ENCODE measurements at places on chromosomes 13 and 19.

DNA sequence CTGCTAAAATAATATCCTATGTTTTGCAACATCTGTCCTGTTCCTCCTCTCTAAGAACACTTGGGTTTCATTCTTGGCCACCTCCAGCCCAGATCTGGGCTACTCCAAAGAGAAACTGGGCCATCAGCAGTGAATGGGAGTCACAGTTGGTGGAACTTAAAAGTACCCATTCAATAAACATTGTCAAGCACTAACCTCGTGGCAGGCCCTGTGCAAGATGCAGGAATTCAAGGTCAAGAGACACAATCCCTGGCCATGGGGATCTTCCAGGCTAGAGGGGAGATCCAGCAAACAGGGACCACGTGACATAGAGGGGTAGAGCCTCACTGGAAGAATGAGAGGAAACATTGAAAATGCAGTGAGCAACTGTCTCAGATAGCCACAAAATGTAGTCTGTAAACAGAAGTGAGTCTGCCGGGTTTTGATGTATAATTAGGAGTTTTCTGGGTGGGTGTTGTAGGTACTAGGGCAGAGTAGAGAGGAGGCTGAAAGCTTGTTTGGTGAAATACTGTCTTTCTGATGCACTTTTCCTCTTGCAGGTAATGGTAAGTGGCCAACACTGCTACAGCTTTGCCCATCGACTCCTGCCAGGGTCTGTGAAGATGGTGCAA is 14.8 kb upstream of the EID2 start:
- DNase-seq, result no peak

DNA sequence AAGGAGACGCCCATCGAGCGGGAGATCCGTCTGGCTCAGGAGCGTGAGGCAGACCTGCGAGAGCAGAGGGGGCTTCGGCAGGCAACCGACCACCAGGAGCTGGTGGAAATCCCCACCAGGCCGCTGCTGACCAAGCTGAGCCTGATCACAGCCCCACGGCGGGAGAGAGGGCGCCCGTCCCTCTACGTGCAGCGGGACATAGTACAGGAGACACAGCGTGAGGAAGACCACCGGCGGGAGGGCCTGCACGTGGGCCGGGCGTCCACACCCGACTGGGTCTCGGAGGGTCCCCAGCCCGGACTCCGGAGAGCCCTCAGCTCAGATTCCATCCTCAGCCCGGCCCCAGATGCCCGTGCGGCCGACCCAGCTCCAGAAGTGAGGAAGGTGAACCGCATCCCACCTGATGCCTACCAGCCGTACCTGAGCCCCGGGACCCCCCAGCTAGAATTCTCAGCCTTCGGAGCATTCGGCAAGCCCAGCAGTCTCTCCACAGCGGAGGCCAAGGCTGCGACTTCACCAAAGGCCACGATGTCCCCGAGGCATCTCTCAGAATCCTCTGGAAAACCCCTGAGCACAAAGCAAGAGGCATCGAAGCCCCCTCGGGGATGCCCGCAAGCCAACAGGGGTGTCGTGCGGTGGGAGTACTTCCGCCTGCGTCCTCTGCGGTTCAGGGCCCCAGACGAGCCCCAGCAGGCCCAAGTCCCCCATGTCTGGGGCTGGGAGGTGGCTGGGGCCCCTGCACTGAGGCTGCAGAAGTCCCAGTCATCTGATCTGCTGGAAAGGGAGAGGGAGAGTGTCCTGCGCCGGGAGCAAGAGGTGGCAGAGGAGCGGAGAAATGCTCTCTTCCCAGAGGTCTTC is 7.1 kb downstream of the MISP start:
- no peak for DNase-seq

DNA sequence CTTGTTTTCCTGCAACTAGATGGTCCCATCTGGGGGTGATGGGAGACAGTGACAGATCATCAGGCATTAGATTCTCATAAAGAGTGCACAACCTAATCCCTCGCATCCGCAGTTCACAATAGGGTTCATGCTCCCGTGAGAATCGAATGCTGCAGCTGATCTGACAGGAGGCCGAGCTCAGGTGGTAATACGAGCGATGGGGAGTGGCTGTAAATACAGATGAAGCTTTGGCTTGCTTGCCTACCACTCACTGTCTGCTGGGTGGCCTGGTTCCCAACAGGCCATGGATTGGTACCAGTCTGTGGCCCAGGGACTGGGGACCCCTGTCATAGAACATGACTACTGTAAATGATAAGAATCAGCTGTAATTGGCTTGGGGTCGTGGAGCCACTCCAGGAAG is 28.0 kb downstream of the WDR88 start:
- DNase-seq, result no peak

GRCh38 chr13:51976423-51976822 is 34.8 kb downstream of the ATP7B start:
- DNase-seq, result no peak

GRCh38 chr19:30159636-30160035 is 212.5 kb upstream of the ZNF536 start:
- DNase-seq, result no peak

GRCh38 chr19:5798244-5798643 is 6.6 kb upstream of the NRTN start:
- no peak for DNase-seq

- peak; percentile 51 for DNase-seq
These were observed 349.1 kb downstream of the LIG4 start for GRCh38 chr13:107866032-107866940.

GRCh38 chr19:16373079-16373478 is 48.5 kb downstream of the KLF2 start:
- no peak for DNase-seq

GRCh38 chr19:11364935-11365334 is 9.5 kb upstream of the SWSAP1 start:
- DNase-seq, result no peak

DNA sequence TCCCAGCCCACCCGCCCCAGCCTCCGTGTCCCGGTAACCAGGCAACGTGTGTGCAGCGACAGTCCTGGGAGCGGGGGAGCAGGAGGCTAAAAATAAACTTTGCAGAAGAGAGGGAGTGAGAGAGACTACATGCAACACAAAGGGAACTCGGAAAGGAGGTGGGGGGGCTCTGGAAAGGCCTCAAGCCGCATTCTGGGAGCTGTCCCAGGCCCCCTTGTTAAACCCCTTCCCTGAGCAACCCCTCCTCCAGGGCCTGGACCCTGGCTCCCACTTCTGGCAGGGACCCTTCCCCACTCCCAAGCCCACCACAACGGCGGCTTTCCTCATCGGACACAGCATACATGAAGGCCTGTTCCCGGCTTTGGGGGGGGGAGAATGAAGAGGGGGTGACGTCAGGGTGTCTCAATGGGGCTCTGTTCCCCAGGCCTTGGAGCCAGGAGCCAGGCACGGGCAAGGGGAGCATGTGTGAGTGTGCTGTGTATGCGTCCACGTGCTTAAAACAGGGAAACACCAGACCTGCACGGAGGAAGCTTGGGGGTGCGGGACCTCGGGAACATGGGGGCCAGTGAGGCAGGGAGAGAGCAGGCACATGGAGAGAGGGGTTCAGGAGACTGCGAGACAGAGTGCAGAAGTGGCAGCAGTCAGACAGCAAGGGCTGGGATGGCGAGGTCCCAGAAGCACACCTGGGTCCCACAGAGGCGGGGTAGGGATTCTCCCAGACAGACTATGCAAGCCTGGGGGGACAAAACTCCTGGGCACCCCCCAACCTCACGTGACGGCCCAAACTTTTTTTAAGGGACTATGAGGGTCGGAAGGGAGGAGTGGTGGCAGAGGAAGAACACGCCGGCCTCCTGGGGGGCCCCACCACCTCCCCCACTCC is 2.3 kb downstream of the ERF start:
- DNase-seq, result peak; percentile 18

GRCh38 chr19:52896431-52897137 is 851 bp downstream of the ZNF320 start:
- peak; percentile 10 for DNase-seq

- no peak for DNase-seq
These were observed 9.6 kb downstream of the PRR22 start for GRCh38 chr19:5774921-5775320.

- no peak for DNase-seq
These were observed 11.6 kb upstream of the CEACAM3 start for GRCh38 chr19:41784743-41785142.

DNA sequence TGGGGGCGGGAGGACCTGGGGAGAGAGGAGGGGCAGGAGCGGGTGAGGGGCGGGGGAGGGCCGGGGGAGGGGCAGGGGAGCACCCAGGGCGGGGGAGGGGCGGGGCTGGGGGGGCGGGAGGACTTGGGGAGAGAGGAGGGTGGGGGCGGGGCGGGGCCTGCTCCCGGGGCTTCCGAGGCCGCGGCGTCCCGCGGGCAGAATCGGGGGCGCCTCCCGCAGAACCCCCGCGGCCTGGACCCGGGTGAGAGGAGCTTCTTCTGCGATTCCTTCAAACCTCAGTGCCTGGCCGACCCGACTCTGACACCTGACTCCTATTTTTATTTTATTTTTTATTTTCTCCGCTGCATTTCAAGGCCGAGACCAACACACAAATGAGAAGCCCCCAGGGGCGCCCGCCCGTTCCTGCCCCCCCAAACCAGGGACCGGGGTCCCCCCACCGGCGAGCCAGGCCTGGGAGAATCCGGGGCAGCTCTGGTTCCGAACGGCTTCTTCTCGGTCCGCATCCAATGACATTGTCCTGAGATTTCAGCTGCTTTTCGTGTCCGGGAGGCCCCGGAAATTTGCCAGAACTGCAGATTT is 470 bp upstream of the GRTP1 start:
- peak; percentile 70 for DNase-seq

DNA sequence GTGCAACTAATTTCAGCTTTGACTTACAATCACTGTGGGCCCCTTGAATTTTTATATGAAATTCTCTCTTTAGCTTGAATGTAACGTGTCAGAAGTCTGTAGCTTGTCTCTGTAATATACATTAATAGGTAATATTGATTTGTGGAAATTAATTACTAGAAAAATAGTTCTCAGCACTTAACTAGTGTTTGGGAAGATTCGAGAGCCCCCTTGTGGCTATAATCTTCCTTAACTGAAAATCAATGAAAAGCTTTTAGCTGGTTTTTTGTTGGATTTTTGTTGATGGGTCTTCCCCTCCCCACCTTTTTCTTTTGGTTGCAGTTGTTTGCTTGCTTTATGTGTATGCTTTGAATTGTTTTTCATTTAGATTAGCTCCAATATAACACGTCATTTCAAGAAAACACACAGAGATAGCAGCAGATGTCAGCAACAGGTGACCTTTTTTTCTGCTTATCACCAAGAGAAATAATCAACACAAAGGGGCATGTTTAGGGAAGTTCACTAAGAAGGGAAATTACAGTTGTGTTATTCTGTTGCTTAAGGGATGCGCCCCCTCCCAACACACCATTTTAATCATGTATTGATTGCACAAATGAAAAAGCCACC is 176.8 kb downstream of the OXGR1 start:
- no peak for DNase-seq

GRCh38 chr13:47610687-47611086 is 390.4 kb downstream of the SUCLA2 start:
- DNase-seq, result no peak

- peak; percentile 88 for DNase-seq
These were observed 9.7 kb downstream of the DEDD2 start for GRCh38 chr19:42207767-42208271.

GRCh38 chr13:87123987-87124784 is 547.0 kb upstream of the SLITRK5 start:
- peak; percentile 10 for DNase-seq

DNA sequence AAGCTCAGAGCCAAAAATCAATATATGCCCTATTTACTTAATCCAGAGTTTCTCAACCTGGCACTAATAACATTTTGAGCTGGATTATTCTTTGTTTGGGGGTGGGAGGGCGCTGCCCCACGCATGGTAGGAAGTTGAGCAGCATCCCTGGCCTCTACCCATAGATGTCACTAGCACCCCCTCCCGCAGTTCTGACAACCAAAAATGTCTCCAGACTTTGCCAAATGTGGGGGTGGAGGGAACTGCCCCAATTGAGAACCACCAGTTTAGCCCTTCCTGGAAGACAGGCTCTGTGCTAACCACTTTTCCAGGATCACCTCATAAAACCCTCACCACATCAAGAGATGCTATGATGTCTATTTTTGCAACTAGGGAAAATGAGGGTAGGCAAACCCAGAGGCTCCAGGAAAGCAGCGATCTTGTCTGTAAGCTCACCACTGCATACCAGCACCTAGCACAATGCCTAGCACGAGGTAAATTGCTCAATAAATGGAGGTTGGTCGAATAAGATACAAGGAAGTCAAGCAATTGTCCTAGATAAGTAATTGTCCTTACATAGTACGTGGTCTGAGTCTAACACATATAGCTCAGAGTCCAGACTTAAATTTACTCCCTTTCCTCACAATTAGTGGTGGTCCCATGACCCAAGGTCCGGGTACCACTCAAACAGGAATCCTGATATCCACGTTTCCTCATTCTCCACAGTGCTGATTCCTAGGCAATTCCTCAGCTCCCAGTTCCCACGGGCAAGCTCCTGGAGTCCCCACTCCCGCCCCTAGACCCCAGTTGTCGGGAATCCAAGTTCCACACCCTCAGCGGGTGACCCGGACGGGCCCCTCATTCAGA is 892 bp downstream of the TRIR start:
- no peak for DNase-seq

- no peak for DNase-seq
These were observed 62.6 kb upstream of the USP29 start for GRCh38 chr19:57057036-57057686.

- DNase-seq, result no peak
These were observed 18.7 kb downstream of the GADD45B start for GRCh38 chr19:2494447-2495129.

DNA sequence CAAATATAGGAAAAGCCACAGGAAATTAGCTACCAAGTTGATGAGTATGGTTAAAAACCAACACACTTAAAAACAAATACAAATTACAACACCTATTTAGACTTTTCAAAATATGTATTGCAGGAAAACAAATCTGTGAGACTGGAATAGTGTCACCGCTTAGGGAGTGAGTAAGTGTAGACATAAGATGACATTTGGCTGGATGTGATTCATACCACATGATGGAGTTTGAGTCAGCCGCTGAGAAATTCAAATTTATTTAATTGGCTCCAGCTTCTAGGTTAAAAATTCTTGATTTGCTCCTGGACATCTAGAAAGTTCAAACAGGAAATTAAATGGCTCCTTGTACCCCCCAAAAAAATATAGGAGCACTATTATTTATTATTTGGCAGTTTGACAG is 531.7 kb downstream of the SLITRK1 start:
- DNase-seq, result no peak

- DNase-seq, result no peak
These were observed 13.0 kb downstream of the FAM124A start for GRCh38 chr13:51235186-51235585.
